Left renal cortex interstitium (tissue), 4 donors: ENCODE measurements at places on chromosomes 13 and 19. TPM values are rescaled to one million over a fixed set of nuclear protein-coding genes. Genes with fewer than 3 reads are reported as not detected.

Gene EHD2
- 28.4 TPM for polyA plus RNA-seq

Gene GIPR
- polyA plus RNA-seq = 0.72 TPM

Gene APOC4
- polyA plus RNA-seq = not detected

Gene FUT2
- polyA plus RNA-seq = 3.8 TPM

Gene PRR22
- 3.7 TPM for polyA plus RNA-seq

Gene C5AR1
- polyA plus RNA-seq = 4.3 TPM

Gene ZNF681
- 6.3 TPM for polyA plus RNA-seq

Gene KLK12
- polyA plus RNA-seq = not detected

Gene ZNF506
- polyA plus RNA-seq = 25.2 TPM

Gene NLRP9
- polyA plus RNA-seq = 0.08 TPM

Gene ZMYM2
- 114 TPM for polyA plus RNA-seq
